ENCODE measurements at places on chromosomes 1 and 21. TPM values are rescaled to one million over a fixed set of nuclear protein-coding genes. Genes with fewer than 3 reads are reported as not detected.

- peaks cover 90% of the 10 kb centered on the region for H3K4me1 ChIP-seq
- H3K36me3 ChIP-seq: peaks cover 14% of the 10 kb centered on the region
- DNase-seq: peak; percentile 63
- H3K27ac ChIP-seq: peak overlapping the region; percentile 91
- no peaks in the 10 kb centered on the region for H3K27me3 ChIP-seq
- H3K4me3 ChIP-seq: peak overlapping the region; percentile 62
Measured at GRCh38 chr1:24981631-24982005, 51.5 kb upstream of the RUNX3 start.

The KIF14 gene
- total RNA-seq: 20.3 TPM

The CTTNBP2NL gene
- total RNA-seq: 0.47 TPM

The GPR157 gene
- total RNA-seq: 3.1 TPM

The HES3 gene
- not detected for total RNA-seq

The APCS gene
- not detected for total RNA-seq

The SLC2A5 gene
- not detected for total RNA-seq
